ENCODE measurements at places on chromosomes 7 and 10.

- DNase-seq, result no peak
Measured at GRCh38 chr10:88617772-88618300, 31.3 kb downstream of the LIPJ start.

- no peak for DNase-seq
Measured at GRCh38 chr10:55174419-55174818, 373.4 kb upstream of the PCDH15 start.

DNA sequence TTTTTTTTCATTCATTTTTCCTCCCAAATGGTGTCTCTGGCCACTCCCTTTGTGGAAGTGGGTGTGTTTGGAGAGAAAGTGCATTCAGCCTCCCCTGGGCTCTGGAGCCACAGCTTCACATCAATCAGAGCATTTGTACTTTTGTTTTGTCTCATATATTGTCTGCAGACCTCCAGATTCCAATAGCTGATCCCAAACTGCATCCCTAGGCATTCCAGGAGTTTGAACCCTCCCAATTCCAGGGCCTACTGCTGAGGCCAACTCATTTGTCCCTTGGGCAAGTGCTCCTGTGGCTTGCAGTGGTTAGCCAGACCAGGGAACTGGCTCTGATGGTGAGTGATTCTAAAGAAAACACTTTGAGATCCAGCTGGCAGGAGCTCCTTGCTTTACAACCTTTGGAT lies 163.3 kb downstream of the IPMK start:
- DNase-seq, result no peak

- DNase-seq, result no peak
Measured at GRCh38 chr7:105677817-105678573, 96.7 kb upstream of the EFCAB10 start.

- DNase-seq, result no peak
Measured at GRCh38 chr10:4183761-4184261, 398.8 kb upstream of the KLF6 start.

- no peak for DNase-seq
Measured at GRCh38 chr7:143321734-143322133, 5.8 kb downstream of the CLCN1 start.

DNA sequence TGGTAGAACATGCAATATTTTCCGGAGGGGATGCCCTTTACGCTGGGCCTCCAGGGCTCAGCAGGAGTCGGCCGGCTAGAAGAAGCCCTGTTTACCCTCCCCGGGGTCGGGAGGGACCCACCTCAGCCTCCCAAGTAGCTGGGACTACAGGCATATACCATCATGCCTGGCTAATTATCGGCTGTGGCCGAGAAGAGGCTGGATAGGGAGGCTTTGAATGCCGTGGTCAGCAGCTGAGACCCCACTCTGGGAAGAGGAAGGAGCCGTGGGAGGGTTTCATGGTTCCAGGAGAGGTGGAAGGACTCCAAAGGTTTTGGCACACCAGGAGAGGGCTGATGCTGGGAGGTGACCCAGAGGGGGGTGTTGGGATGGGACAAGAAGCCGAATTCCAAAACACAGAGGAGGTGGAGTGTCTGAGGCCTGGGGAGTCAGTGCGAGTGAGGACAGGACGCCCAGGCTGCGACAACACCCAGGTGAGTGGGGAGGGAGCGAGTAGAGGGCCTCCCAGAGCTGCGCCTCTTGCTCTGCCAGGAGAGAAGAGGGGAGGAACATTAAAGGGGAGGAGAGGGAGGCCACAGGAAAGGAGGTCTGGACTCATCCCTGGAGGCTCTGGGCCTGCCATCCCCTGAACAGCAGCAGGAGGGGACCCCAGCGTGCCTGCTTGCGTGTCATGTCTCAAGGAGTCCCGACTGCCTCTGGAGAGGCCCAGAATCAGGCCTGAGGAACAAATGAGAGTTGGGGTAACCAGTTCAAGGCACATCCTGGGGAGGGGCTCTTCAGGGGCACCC lies 19.6 kb downstream of the GRID2IP start:
- no peak for DNase-seq
